ENCODE measurements at places on chromosomes 3 and 15.

GRCh38 chr3:64561325-64561843 is 126.4 kb downstream of the ADAMTS9 start:
- no peak for DNase-seq

DNA sequence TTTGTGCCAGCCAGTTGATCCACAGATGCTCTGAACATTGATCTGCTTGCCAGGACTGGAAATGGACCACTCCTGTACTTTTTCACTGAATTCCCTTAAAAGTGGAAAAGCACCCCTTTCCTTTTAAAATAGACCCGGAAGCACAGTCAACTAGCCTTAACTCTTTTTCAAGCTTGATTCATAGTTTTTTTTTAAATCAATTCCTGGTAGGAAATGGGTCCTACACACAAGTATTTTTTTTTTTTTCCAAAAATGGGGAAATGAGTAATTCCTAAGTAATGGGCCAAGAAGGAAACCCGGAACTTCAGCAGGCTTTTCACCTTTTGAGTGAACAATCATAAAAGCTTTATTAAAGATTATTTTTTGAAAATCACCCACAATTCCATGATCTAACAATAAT is 234.4 kb upstream of the ADAMTS9 start:
- no peak for DNase-seq

GRCh38 chr3:57951066-57951882 is 56.9 kb upstream of the FLNB start:
- DNase-seq, result no peak

DNA sequence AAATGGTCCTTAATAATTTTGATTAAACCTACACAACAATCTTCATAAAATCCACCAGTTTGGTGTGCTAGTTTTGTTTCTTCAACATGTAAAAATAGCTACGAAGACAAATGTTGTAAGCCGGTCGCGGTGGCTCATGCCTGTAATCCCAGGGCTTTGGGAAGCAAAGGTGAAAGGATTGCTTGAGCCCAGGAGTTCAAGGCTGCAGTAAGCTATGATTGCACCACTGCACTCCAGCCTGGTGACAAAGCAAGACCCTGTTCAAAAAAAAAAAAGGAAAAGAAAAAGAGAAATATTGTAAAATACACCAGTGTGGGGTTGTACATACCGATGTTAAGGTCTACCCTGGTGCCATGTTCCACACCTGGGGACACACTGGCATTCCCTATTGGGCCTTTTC is 75.1 kb downstream of the LDHAL6B start:
- DNase-seq, result no peak

GRCh38 chr15:90205050-90205848 is 4.1 kb downstream of the SEMA4B start:
- no peak for DNase-seq

DNA sequence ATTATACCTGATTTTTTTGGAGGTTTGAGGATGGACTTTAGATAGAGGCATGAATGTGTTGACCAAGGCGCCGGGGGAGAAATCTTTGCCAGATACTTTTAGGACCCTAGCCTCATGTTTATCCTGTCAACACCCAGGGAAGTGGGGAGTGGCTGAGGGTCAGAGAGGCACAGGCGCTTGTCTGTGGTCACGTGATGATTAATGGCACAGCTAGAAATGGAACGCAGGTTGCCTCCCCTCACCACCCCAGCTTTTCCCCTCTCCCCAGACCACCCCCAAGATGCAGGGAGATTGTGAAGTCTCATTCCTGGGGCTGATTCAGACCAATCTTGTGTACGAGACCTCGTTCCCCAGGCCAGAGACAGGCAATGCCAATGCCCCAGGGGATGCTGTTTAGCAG is 218.4 kb upstream of the LINGO1 start:
- DNase-seq, result no peak

DNA sequence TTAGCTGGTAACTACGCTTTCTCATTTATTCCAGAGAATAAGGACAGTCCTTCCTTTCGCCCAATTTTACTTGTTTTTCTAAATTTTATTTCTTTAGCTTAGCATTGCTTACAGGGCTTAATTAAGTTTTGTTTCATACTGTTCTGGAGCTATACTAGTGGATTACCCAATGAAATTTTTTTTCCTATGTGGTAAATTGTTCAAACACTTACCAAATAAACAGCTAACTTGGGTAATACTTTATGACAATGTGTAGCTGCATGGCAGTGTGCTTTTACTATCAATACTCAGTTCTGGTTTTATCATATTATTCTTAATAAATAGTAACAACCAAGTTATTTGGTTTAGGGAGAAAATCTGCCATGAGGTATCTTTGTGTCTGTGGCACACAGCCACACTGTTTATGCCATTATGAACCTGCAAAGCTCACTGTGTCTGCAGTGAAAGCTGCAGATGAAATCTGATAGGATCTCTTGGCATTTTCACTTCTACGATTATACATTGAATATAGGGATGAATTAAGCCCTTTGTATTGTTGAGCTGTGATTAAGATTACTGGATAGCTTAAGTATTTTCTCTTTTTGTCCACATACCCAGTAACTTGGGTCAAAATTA is 37.2 kb downstream of the UBE2E2 start:
- no peak for DNase-seq

DNA sequence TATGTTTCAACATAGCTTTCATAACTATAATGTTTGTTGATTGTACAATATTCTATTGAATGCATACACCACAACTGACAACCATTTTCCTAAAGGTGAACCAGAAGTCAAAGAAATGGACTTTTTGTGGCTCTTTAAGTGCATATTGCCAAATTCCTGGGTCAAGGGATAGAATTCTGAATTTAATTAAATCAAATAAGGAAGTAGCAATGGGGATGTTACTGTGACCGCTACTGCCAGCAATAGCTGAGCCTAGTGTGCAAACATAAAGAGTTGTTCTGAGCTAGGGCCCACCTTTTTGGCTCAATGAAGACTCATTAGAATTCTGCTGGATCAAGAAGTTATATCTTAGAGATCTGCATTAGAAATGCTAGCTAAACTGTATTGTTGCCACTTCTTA is 17.3 kb upstream of the KBTBD8 start:
- DNase-seq, result no peak

- no peak for DNase-seq
Measured at GRCh38 chr15:40891810-40892446, 2.3 kb upstream of the VPS18 start.

DNA sequence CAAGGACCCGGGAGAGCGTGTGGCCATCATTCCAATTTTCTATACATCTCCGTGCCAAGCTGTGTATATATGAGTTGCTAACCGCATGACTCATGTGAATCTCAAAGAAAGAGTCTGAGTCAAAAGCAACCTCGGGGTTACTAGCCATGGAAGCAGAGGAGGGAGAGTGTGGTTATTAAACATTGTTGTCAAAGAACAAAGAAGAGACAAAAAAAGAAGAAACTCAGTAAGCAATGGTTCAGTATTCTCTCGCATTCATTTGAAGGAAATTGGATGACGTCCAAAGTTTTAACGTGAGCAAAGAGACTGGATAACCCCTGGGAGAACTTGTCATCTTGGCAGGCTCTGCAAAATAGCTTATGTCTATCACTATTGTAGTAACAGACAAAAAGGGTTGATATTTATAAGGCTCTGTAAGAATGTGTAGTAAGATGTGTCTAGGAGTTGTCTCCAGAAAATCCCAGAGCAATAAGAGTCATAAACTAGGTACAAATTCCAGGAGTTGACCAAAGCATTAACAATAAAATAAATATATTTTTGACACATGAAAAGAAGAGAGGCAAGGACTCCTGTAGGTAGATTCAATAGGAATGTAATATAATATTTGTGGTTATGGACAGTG is 52.8 kb upstream of the GRM7 start:
- DNase-seq, result no peak

- DNase-seq, result no peak
Measured at GRCh38 chr15:33742306-33742705, 226.0 kb upstream of the CHRM5 start.

DNA sequence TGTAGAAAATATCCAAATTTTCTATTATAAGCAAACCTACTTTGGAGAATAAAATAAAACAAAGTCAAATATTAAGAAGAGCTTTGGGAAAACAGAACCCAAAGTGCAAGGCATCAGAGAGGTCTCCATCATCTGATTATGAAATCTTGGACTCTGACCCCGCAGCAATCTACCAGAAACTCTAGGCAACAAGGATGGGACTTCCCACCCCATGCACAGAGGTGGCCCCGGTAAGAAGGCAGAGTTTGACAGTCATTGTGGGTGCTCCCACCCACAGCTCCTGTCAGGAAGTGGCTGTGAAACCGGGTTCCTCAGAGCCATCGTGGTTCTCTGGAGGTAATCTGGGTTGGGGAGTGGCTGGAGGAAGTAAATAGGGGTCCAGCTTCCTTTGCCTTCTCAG is 37.0 kb upstream of the TJP1 start:
- DNase-seq, result no peak

DNA sequence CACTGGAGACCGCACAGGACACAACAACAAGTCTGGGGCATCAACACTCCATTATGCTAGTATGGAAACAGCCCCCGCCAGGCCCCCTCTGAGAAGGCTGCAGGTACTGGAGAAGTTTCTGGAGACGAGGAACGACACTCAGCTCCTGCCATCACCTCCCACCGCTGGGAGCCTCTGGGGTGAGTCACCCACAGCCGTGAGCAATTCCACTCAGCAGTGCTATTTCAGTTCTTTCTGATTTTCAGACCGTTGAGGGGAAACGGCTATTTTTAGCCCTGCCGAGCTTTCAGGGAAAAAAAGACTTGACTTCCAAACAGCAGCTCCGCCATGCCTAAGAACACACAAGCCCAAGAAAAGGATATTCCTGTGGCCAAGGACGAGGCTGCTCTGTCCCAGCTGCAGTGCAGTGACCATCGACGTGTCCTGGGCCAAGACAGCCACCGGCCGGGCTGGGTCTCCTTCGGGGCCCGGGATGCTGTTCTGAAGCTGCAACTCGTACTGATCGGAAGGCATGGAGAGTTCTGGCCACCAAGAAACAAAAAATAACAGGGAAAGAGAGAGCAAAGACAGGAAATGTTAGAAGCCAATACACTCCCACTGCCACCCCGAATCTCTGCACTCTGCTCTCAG is 40.8 kb downstream of the NUP210 start:
- DNase-seq, result no peak

DNA sequence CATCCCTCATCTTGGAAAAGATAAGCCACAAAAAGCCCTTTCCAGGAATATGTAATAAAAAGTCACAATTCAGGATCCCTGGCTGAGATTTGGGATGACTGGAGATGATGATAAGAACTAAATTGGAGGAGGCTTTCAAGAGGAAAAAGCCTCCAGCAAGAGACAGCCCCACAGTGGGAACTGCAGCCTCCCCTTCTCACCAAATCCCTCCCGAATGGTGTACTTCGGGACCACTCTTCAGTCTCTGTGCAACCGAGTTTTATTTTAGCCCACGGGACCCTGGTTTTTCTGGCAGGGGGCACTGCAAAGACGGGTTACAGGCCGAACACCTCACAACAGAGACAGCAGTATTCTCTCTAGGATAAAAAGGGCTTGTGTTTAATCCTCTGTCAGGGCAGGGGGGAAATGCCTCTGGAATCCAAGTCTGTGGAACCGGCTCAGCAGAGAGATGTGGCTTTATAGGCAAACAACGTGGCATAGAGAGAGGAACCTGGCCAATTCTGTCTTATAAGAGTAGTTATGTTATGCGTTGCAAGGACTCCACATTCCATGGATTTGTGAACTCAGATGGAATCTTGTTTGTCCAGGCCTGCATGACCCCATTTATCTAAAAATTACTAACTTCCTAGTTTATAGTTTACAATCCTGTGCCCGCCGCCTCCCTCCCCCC is 1.2 kb upstream of the LMCD1 start:
- no peak for DNase-seq

GRCh38 chr15:99010768-99011167 is 3.2 kb upstream of the PGPEP1L start:
- no peak for DNase-seq

GRCh38 chr15:91021516-91022074 is 799 bp downstream of the VPS33B start:
- no peak for DNase-seq

DNA sequence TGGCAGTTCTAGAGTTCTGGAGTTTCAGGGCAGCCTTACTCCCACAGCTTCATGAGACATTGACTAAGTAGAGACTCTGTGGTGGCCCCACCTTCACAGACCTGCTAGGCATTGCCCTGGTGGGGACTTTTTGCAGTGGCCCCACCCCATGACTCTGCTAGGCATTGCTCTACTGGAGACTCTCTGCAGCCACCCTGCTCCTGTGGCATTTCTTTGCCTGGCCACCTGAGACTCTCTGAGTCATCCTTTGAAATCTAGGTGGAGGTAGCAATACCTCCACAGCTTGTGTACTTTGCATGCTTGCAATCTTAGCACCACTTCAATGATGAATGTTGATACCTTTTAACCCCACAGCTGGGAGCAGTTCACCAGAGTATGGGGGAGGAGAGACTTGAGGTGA is 40.6 kb upstream of the DHX36 start:
- no peak for DNase-seq

DNA sequence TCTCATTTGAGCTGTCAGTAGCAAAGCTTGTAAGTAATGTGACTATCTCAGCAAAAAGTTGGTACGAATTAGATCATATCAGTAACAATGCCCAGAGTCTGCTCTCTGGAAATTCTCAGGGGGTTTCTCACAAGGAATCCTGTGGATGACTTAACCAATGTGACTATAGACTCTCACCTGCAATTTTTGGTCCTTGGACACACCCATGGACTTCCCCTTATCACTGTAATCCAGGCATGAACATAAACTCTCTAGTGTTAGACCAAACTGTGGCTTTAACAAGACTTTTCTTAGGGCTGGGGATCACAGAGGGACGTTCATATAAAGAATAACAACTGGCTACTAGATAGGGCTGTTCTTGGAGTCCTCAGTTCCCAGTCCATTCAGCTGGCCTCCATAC is 3.9 kb upstream of the ZNF80 start:
- DNase-seq, result no peak

- no peak for DNase-seq
Measured at GRCh38 chr3:105413343-105413887, 46.7 kb downstream of the ALCAM start.
